Parietal lobe (tissue), 2 donors: ENCODE measurements at places on chromosomes 7 and 10. TPM values are rescaled to one million over a fixed set of nuclear protein-coding genes. Genes with fewer than 3 reads are reported as not detected.

Gene OR6B1
- total RNA-seq = not detected

Gene UCMA
- not detected for total RNA-seq

Gene ZNF853
- 17.5 TPM for total RNA-seq

Gene CNNM1
- total RNA-seq = 5.6 TPM

Gene CH25H
- 0.63 TPM for total RNA-seq

Gene TAS2R41
- total RNA-seq = not detected

Gene CLIP2
- total RNA-seq = 178 TPM

Gene NEBL
- 72.6 TPM for total RNA-seq

Gene EBLN1
- not detected for total RNA-seq

Gene PPP1R3C
- total RNA-seq = 24.7 TPM

Gene LIPN
- total RNA-seq = not detected

Gene AMPH
- total RNA-seq = 36.9 TPM

Gene CUBN
- total RNA-seq = 7.2 TPM

Gene TCAF2
- 1.6 TPM for total RNA-seq

Gene NUTM2A
- total RNA-seq = 3.1 TPM

Gene ACTR3C
- total RNA-seq = 12.2 TPM

Gene FRAT1
- total RNA-seq = 4.7 TPM

Gene HSPB1
- total RNA-seq = 3.8 TPM

Gene DLX6
- total RNA-seq = 3.1 TPM

Gene SLC18A3
- not detected for total RNA-seq

Gene FXYD4
- not detected for total RNA-seq

Gene PNLIPRP1
- not detected for total RNA-seq

Gene AGK
- total RNA-seq = 73.2 TPM

Gene PDE1C
- total RNA-seq = 39.1 TPM

Gene CRTAC1
- 5.0 TPM for total RNA-seq

Gene DNAJB6
- total RNA-seq = 154 TPM

Gene TAS2R4
- 16.6 TPM for total RNA-seq

Gene HILPDA
- total RNA-seq = 43.2 TPM

Gene ZCWPW1
- total RNA-seq = 2.2 TPM

Gene TMEM213
- not detected for total RNA-seq
